ENCODE measurements at places on chromosomes 6 and 20.

DNA sequence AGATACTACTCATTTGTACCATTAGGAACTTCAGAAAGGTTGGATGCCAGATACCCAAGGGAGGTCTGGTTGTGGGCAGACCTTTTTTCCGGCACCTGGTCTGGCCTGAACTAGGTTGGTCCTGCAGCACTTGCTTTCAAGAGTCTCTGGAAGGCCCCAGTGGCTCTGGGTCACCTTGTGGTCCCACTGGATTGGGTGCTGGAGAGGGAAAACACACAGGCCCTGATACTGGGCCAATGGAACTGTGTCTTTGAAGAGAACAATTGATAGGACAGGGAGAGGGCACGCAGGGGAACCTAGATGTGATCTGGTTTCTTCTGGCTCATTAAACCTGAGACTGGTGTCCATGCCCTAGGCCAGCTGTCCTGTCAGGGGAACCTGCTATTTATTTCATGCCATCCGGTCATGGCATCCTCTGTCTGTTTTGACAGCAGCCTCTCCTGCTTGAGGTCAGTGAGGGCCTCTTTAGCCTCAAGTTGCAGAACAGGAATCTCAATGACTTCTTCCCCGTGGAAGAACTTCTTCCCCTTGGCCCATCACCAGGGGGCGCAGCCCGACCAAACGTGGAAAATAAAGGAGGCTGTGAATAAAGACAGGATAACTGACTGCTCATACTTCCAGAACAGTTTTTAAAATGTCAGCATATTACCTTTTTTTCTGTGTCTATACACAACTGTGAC is 25.0 kb downstream of the TAF8 start:
- peak; percentile 52 for DNase-seq

DNA sequence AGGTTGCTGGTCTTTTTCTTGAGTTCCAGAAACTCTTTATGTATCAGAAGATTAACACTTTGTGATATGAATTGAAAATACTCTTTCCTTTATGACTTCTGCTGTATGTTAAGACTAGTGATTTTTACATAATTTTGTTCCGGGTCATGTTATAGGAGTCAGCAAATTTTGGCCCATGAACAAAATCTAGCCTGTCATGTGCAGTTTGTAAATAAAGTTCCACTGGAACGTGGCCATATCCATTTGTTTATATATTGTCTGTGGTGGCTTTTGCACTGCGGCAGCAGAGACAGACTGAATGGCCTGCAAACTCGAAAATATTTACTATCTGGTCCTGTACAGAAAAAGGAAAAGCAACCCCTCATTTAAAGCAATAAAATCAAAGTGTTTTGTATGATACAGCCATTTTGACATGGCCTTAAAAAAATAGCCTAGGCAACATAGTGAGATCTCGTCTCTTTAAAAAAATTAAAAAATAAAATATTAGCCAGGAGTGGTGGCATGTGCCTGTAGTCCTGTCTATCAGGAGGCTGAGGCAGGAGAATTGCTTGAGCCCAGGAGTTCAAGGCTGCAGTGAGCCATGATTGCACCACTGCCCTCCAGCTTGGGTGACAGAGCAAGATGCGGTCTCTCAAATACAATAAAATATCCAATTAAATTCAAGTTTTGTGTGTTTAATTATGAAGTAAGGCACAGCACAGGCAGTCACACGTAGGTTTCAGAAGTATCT is 36.9 kb downstream of the SNX9 start:
- no peak for DNase-seq

- no peak for DNase-seq
These were observed 1139.2 kb upstream of the GJE1 start for GRCh38 chr6:140993515-140993914.

DNA sequence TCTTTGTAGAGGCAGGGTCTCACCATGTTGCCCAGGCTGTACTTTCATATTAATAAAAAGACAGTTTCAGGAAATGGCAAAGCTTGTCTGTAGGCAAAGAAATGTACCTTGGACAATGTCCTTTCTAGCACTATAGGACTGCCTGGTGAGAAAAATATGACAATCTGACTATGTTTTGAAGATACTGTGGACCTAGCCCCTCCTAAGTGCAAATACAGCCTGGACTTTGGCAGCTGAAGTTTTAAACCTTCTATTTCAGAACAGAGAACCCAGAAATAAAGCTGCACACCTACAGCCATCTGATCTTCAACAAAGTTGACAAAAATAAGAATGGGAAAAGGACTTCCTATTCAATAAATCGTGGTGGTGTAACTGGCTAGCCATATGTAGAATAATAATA is 18.9 kb upstream of the IL17A start:
- no peak for DNase-seq

GRCh38 chr6:32607263-32607987 is 17.8 kb upstream of the HLA-DRB1 start:
- DNase-seq, result no peak

DNA sequence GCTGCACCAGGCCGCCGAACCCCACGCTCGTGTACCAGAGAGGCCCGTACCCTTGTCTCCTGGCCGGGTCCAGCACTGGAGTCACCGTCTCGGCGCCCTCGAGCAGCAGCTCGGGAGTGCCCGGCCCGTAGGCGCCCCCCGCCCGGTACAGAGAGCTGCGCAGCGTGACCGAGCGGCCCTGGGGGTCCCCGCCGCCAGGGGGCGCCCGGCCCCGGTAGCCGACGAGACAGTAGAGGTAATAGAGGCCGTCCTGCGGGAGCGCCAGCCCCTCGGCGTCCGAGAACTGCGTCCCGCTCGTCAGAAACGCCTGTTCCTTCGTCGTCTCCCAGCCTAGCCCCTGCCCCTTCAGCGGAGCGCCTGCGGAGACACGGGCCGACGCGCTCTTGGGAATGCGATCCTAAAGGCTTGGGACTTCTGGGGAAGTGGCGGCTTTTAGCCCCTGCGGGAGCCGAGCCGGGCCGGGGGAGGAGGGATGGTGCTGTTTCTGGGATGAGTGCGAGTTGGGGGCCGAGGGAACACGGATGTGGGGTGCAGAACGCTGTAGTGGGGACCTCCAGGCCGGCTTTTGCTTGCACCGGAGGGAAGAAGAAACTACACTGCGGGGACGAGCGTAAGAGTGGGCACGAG is 1.3 kb downstream of the LTB start:
- peak; percentile 94 for DNase-seq

GRCh38 chr6:125193208-125193607 is 39.6 kb downstream of the TPD52L1 start:
- no peak for DNase-seq

GRCh38 chr6:141267420-141267819 is 865.3 kb upstream of the GJE1 start:
- no peak for DNase-seq

- no peak for DNase-seq
These were observed 153.1 kb downstream of the MYB start for GRCh38 chr6:135334169-135334568.

GRCh38 chr20:1186367-1186991 is 1.7 kb upstream of the TMEM74B start:
- no peak for DNase-seq

GRCh38 chr20:41538810-41539596 is 79.2 kb downstream of the CHD6 start:
- DNase-seq, result no peak

DNA sequence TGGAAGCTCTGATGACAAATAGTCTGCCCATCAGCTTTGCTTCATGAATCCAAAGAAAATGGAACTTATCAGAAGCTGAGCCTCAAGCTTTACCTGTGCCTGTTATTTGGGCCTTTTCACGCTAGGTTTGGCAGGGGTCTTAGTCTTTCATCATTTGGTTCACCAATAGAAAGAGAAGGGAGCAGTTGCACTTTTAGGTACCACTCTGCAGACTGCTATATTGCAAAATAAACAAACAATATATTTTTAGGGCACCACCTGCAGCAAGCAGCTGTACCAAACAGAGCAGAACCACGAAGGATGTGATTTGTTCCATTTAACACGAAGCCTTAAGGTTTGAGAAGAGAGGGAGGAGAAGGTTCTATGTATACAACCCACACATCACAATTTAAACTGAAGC is 291.4 kb upstream of the RNF217 start:
- no peak for DNase-seq

DNA sequence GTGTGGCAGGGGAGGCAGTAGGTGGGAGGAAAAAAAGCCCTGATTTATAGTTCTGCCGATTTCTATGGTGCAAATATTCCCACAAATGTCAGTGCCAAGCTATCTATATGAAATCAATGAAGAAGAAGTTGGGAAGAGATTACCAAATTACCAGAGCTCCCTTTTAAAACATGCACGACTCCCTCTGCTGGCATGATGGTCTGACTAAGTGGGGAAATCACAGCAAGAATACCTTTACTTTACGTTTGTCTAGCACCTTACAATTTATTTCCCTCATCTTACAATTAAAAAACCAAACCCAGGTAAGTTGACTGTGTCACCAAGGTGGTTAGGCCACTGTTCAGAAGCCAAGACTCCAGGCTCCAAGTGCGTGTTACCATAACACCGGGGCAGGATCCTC is 55.6 kb downstream of the AGPAT4 start:
- DNase-seq, result no peak

DNA sequence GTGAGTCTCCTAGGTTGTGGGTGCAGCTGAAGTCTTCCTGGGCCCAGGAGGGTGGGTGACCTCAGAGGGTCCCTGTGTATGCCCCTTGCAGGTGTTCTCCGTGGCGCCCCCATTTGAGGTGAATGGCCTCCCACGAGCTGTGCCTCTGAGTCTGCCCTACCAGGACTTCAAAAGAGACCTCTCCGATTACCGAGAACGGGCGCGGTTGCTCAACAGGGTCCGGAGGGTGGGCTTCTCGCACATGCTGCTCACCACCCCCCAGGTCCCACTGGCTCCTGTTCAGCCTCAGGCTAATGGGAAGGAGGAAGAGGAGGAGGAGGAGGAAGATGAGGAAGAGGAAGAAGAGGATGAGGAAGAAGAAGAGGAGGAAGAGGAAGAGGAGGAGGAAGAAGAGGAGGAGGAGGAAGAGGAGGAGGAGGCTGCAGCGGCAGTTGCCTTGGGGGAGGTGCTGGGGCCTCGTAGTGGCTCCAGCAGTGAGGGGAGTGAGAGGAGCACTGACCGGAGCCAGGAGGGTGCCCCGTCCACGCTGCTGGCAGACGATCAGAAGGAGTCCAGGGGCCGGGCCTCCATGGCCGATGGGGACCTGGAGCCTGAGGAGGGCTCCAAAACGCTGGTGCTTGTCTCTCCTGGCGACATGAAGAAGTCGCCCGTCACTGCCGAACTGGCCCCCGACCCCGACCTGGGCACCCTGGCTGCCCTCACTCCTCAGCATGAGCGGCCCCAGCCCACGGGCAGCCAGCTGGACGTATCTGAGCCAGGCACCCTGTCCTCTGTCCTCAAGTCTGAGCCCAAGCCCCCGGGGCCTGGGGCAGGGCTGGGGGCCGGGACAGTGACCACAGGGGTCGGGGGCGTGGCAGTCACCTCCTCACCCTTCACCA is 15.2 kb upstream of the SLC22A7 start:
- DNase-seq, result no peak

GRCh38 chr20:4844751-4845465 is 123.2 kb downstream of the PRND start:
- DNase-seq, result no peak

GRCh38 chr6:158039571-158040050 is 57.9 kb downstream of the SYNJ2 start:
- DNase-seq, result no peak

DNA sequence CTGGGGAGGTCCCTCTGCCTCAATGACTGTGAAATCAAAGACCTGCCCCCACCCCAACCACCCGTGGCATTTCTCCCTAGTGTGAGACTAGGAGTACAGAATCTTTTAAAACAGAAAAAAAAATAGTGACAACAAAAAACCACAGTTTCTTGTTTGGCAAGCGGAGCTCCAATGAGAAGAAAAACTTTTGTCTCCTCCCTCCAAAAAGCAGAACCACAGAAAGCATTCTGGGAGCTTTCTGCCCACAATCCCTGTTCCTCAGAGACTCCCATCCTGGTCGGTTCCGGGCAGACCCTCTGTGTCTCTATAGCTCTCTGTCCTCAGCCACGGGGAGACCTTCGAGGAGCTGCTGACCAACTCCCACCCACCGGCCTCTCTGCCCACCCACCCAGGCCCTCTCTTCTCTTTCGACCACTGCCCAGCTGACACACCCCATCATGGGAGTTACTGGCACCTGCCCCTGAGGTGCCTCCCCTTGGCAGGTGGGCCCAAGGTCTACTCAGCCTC is 4.9 kb downstream of the PREX1 start:
- DNase-seq, result no peak

DNA sequence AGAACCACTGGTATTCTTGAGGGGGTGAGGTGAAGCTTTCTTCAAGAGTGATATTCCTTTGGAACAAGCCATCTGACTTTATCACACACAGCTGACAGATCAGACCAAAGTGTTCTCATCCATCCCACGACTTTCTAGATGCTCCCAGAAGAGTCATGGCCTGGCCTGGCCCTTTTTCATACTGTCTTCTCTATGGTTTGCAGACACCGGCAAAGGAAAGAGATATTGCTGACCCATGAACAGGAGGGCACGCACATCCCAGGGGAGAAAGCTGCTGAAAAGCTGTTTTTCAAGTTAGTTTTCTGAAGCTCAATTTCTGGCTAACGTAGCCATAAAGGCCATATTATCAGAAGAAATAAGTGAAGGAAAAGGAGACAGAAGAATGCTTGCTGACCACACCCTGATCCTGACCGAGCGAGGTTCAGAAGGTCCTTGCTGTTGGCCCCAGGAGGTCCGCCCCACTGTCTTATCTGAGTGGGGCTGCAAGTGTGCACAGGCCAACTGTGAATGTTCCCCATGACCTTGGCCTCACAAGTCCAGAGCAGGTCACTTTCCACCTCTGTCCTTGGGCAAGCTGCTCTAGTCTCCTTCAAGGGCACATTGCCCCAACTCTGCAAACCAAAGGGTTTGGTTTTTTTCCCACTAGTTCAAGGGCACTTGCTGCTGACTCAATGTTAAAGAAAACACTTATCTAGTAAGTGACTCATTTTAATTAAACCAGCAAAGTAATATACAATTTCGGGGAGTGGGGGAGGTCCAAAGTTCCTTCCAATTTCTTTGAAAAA is 2.0 kb downstream of the ACSS1 start:
- DNase-seq, result no peak

- DNase-seq, result no peak
These were observed 1.3 kb downstream of the RGL2 start for GRCh38 chr6:33297406-33297955.

- no peak for DNase-seq
These were observed 44.9 kb upstream of the JAG1 start for GRCh38 chr20:10718661-10719060.

DNA sequence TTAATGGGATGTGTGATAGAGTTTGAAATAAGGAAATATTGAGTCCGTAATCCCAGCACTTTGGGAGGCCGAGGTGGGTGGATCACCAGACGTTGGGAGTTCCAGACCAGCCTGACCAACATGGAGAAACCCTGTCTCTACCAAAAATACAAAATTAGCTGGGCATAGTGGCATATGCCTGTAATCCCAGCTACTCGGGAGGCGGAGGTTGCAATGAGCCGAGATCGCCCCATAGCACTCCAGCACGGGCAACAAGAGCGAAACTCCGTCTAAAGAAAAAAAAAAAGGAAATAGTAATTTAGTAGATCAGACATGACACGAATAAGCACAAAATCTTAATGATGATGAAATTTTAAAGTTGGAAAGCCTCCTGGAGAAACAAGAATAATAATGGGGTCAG is 14.8 kb downstream of the GJA1 start:
- no peak for DNase-seq

- DNase-seq, result no peak
These were observed 126.7 kb upstream of the NEDD9 start for GRCh38 chr6:11358904-11359830.

Measured in spinal cord (tissue), 10 donors.